ENCODE measurements at places on chromosomes 12 and 14.

DNA sequence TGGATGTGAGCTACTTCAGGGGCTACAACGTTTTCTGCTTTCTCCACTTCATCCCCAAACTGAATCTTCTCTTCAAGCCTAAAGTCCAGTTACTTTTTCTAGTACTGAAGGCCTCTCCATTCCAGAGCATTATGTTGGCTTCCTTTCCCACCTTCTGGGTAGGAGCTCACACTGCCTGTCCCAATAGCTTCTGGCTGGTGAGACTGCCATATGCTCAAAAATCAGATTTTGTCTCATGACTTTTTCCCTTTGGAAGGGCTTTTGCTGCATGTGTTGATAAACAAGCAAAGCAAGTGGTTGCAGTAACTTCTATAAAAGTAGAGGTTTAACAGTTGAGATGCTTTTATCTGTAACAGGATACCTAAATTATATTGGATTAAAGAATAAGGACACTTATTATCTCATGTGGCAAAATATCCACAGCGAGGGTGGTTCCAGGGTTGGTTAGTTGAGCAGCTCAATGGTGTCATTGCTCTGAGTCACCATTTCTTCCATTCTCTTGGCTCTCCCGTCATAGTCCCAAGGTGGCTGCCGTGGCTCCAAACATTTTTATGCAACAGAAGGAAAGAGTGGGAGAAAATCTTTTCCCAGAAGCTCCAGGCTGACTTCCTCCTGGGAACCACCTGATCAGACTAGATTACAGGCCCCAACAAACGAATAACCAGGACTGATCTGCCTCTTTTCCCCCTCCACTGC is 15.1 kb upstream of the PPFIBP1 start:
- DNase-seq, result no peak

GRCh38 chr12:13027032-13027431 is 17.1 kb upstream of the FAM234B start:
- no peak for DNase-seq

DNA sequence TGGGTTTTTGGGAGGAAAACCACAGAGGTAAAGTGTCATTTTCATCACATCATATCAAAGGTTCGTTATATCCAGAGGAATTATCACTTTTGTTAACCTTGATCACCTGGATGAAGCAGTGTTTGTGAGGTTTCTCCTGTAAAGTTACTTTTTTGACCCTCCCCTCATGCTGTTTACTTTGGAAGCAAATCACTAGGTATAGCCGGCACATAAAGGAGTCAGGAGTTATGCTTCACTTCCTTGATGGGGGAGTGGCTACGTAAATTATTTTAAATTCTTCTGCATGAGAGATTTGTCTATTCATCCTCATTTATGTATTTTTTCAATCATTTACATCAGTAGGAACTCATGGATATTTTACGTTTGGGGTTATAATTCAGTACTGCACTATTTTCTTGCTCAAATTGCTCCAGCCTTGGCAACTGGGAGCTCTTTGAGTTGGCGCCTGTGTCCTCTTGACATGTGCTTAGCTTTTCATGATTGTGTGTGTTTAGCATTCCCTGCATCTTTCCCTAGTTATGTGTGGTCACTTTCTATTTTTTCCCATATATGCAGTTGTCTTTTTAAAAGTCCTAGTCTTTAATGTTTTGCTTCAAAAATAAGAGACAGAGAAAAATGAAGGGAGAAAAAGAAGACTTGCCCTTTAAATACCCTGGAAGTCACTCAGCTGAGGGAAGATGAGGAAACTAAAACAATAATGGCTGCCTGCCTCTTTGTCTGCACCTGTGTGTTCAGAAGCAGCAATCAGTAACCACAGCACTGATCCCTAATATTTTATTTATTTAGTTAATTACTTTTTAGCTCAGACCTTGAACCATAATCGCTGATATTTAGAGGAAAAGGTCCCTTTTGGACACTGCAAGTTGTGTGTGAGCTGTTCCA is 62.1 kb downstream of the ZNF641 start:
- DNase-seq, result no peak

- no peak for DNase-seq
Measured at GRCh38 chr14:26548406-26548805, 49.4 kb downstream of the NOVA1 start.

- no peak for DNase-seq
Measured at GRCh38 chr14:32629236-32629635, 300.1 kb downstream of the AKAP6 start.

DNA sequence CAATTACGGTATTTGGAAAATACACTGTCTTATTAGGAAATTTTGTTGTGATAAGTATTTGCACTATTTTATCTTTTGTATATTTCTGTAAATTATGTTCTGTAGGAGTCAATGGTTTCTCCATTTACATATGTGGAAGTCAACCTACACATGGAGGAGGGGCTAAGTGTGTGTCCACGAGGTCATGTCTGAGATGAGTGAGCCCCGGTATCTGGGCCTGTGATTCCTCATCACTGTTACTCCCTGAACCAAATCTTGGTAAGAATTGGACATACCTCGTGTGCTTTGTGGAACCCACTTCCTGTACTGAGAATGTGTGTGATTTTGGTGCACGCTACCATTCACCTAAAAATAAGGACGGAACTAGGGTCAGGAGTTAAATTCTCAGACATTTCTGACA is 1105.5 kb downstream of the TMEM121 start:
- no peak for DNase-seq

DNA sequence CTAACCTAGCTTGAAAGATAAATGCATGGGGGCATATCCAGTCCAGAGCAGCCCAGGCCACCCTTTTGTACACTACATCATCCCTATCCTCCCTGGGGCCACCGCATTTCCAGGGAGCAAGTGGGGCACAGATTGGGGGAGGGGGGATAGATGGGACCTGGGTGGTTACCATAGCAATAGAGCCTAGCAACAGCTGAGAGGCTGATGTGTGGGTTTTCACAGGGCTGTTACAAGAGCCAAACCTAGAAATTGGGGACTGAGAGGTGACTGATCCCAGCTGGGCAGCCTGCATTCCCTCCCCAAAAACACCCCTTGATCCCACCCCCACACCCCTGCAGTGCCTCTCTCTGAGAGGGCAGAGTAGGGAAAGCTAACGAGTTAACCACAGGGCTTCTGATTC is 3.7 kb upstream of the ZNF384 start:
- DNase-seq, result no peak

GRCh38 chr14:66234411-66234810 is 251.8 kb upstream of the CCDC196 start:
- DNase-seq, result no peak

DNA sequence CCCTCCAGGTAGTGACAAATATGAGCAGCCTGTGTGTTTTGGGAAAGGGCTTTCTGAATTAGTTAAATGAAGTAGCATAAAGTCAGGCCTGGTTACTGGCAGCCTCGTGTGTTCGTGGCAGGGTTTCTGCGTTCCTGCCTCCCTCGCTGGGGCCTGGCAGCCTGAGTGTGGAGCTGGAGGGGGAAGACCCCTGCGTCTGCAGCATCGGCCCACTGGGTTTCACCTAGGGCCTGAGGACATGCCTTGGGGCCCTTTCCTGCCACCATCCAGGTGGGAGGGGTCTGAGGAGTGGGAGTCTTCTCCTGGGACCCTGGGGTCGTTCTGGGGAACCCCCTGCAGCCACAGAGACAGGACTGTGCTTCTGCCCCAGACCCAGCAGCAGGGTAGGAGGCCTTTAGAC is 20.4 kb upstream of the AMN start:
- DNase-seq, result no peak

DNA sequence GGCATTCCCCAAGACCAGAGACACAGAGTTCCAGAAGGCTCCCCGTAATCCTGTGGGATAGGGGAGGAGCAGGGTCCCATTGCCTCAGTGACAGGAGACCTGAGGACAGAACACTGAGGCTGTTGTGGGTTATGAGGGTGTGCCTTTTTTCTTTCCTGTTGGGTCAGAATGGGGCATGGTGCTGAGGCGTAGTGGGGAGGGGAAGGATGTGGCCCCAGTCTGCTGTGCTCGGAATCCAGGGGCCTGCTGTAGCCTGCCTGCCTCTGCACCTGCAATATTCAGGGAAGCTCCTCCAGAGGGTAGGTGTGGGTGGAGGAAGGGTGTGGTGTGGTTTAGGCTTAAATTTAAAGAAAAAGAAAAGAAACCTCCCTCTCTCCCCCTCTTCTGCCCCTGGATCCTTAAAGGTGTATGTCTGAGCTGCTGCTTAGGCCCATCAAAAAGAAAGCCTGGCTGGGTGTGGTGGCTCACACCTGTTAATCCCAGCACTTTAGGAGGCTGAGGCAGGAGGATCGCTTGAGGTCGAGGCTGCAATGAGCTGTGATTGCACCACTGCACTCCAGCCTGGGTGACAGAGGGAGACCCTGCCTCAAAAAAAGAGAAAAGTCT is 18.7 kb downstream of the PLEKHG3 start:
- no peak for DNase-seq

GRCh38 chr12:12182703-12183365 is 84.0 kb downstream of the LRP6 start:
- DNase-seq, result no peak

- no peak for DNase-seq
Measured at GRCh38 chr12:5620896-5621295, 189.0 kb downstream of the NTF3 start.

- DNase-seq, result no peak
Measured at GRCh38 chr14:77761205-77761931, 412 bp upstream of the SNW1 start.

Measured in HCT116 (cell line).